ENCODE measurements at places on chromosomes 2 and 18.

DNA sequence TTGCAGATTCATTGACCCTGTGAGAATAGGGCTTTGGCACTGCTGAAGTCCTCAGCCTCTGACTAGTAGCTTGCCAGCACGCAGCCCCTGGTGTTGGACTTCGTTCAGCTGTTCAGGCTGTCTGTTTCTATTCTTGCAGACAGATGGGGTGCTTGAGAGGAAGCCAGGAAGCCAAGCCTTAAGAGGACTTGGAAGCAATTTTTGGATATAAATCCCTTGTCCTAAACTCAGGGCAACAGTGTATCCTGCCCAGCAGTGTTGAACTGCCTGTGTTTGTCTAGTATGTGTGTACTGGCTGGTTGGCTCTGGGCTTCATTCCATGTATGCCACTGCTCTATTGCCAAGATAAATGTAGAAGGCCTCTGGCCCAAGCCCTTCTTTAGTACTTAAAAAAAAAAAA lies 108.6 kb downstream of the COMMD1 start:
- DNase-seq = no peak

DNA sequence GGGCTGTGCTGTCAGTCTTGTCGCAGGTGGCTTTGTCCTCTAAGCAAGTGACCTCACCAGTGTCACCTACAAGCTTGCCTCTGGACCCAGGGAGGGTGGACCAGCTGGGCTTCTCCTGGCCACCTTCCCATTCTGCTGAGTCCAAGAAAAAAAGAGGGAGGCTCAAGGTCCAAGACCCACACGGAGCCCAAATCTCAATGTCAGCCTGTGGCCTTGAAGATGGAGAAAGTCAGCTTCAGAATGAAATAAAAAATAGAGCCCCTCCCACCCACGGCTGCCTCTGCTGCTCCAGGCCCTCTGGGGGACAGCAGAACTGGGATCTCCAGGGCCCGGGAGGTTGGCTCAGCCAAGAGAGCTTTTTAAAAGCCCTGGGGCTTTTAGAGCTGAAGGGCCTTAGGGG lies 145.9 kb downstream of the TNS1 start:
- DNase-seq = no peak

- no peak for DNase-seq
Measured at GRCh38 chr2:234821946-234822475, 129.8 kb upstream of the SH3BP4 start.

GRCh38 chr2:199819746-199820145 lies 31.2 kb downstream of the FTCDNL1 start:
- no peak for DNase-seq

DNA sequence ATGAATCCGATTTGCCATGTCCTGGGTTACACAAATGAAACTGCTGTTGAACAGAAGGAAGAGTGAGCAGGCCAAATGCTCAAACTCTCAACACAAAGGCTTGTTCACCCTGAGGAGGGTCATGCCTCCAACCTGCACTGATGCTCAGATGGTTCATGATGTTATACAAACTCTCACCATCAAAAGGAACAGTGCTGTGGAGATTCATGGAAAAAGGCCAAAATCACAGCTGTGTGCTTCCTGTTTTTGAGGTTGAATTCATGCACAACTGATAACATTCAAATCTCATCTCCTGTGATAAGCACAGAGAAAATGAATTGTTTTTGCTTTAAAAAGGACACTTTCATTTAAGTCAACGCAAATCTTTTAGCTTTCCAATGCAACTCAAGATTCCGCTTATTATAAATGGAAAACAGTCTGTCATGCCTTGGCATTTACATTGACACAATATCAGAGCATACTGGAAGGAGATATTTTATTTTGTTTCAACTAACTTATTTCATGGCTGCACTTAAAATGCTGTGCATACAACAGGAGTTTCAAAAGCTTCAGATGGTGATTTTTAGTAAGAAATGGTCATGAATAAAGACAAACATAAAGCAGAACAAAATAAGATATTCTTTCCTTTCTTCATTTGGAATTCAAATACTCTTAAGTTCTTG lies 22.2 kb upstream of the TTN start:
- no peak for DNase-seq

DNA sequence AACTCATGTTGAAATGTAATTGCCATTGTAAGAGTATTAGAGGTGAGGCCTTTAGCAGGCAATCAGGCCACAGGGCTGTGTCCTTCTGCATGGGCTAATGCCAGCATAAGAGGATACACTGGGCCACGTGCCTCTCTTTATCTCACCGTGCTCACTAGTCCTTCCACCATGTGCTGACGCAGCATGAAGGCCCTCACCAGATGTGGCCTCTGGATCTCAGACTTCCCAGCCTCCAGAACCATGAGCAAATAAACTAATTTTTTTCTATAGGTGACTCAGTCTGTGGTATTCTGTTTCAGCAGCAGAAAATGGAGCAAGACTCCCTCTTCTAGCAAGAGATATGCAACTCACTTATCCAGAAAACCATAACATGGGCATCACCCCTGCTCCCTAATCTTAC lies 149.7 kb upstream of the ZNF236 start:
- no peak for DNase-seq

GRCh38 chr18:8661754-8662559 lies 43.4 kb upstream of the MTCL1 start:
- DNase-seq = no peak

- no peak for DNase-seq
Measured at GRCh38 chr2:3241971-3242746, 135.5 kb downstream of the EIPR1 start.

DNA sequence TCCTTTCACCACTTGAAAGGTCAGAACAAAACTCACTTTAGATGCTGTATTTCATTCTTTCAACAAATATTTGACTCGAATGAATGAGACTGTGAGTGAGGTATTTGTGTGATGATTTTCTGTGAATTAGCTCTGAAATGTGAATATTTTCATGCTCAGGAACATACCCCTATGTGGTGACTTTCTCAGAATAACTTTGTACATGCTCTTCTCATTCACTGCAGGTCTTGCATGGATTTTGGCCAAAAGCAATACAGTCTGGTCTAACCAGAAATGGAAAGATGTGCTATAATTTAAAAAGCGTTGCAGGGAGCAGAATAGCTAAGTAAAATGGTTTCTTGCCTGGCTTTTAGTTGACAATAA lies 75.5 kb downstream of the MYCN start:
- DNase-seq = no peak

DNA sequence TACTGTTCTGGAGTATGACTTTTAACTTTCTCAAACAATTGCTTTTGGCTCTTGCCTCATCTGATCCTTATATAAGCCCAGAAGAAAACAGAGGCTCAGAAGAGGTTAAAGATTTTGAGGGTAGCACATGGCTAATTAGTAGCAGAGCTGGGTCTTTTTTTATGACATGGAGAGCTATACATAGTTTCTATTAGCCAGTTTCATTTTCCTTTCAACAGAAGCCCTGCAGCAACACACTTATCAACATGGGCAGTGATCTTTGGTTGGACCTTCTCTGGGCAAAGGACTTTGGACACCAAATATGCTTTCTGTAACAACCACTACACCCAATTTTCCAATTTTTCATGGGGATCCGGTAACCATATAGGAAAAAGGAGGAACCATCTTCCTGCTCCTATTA lies 64.9 kb downstream of the NCKAP5 start:
- DNase-seq = no peak

GRCh38 chr2:181984060-181984459 lies 1.6 kb upstream of the PPP1R1C start:
- no peak for DNase-seq

DNA sequence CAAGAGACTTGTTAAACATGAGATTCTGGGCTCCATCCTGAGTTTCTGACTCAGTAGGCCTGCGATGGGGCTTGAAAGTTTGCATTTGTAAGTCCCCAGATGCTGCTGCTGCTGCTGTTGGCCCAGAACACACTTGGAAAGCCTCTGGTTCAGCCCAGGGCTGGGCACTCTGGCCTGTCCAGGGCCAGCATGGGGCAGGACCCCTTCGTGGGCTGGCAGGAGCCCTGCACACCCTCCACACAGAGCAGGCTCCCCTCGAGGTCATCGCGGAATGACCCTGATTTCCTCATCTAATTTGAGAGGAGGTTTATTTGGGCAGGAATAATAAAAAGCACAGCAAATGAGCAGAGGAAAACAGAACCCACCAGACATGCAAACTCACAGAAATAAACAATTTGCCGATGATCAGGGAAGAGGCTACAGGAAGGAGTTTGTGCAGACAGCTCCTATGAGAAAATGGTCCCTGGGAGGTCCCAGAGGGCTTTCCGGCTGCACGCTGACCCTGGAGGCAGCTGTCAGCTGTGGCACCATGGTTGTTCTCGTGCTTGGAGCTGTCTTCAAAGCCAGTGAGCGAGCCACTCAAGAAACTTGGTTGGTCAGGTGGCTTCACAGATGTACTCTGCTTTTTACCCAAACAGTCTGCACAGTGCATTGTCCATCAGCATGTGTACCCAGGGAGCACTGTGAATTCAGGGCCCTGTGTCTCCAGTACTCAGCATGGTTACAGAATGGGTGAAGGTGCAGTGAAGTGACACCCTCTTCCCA lies 119.3 kb downstream of the GLI2 start:
- DNase-seq = no peak

DNA sequence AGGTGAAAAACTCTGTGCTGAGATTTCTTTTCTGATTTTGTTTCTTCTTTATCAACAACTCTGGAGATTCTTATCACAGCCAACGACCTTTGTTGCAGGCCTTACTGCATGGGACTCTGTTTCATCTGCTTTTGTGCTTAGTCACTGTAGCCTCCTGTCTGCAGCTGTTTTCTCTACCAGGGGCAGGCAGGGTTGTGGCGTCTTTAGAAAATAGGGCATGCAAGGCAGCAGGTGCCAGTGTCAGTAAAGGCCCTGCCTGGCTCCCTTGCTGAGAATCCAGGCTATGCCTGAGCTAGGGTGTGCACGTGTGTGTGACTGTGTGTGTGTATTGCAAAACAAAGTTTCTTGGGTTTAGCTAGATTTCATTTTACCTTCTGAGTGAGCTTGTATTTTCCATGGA lies 14.6 kb upstream of the SLC9A2 start:
- no peak for DNase-seq

- no peak for DNase-seq
Measured at GRCh38 chr18:622289-622688, 25.5 kb downstream of the CLUL1 start.

DNA sequence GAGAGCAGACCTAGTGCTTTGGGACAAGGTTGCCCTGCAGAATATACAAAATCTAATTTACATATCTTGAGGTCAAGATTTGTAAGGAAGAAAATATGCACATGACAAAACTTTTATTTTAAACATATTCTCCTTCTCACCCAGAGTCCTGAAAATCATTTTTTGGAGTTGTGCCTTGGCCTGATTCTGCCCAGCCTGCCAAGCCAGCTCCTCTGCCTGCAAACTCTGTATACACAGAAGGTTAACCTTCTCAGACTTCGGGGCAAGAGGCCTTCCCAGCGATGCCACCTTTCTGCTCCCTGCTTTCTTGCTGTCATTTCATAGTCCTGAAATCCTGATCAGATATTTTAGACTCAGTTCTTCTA lies 95.8 kb upstream of the CAVIN2 start:
- DNase-seq = no peak

DNA sequence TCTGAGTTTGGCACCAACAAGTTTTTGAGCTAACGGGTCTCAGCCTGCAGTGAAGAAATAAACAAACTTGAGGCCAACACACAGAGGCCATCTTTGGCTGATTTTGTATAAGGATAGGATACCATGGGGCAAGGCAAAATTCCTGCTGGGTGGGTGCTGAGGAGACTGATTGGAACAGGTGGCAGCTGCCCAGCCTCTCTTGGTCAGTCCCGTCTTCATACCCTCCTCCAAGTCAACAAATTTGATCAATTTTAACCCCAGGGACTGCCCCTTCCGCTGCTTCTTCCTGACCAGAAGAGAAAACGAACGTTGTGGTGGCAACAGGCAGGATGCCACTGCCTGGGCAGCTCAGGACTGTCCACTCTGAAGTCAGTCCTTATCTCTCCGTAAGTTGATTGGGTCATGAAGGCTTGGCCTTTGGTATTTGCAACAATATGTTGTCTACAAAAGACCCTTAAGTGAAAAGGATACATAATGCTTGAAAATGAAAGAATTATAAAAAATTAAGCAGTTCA lies 139.3 kb downstream of the SPP2 start:
- DNase-seq = no peak

DNA sequence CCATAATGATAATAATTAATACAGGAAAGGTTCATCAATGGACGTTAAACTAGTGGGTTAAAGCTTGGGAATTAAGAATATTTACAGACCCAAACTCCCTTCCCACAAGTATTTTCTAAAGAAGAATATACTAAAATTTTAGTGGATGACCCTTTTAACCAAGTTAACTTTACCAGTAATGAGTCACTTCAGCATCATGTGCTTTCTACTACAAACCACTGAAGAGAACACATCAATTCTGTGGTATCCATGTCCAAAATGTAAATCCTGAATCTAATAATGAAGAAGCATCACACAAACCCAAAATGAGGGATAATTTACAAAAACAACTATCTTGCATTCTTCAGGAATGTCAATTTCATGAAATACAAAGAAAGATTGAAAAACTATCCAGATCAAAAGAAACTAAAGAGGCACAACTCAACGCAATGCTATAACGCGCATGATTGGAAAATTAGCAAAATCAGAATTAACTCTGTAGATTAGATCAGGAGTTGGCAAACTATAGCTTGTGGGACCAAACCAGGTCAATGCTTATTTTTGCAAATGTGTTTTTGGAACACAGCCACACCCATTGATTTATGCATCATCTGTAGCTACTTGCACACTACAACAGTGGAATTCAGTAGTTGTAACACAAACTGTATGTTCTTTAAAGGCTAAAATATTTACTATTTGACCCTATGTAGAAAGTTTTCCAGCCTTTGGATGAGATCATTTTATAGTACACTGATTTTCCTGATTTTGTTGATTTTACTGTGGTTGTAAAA lies 27.5 kb downstream of the COPS8 start:
- DNase-seq = no peak

GRCh38 chr2:236928380-236929037 lies 157.2 kb upstream of the COPS8 start:
- DNase-seq = no peak

DNA sequence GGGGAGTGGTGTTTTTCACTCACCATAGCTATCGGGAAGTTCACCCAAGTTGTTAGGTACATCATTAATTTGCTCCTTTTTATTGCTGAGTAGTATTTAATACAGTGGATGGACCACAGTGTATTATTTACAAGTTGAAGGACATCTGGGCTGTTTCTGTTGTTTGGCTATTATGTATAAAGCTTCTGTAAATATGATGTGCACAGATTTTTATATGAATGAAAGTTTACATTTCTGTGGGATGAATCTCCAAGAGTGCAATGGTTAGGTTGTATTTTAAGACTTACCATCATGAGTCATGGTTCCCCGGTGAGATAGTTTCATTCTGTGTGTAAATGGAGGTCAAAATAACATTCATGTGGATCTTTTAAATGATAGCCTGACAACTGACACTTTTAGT lies 337.4 kb downstream of the PTPRM start:
- no peak for DNase-seq

- no peak for DNase-seq
Measured at GRCh38 chr18:63078471-63078870, 241.1 kb downstream of the BCL2 start.
